ENCODE measurements at places on chromosomes 5 and 9. TPM values are rescaled to one million over a fixed set of nuclear protein-coding genes. Genes with fewer than 3 reads are reported as not detected.

GRCh38 chr5:78004559-78004958, 228.4 kb upstream of the TBCA start:
- no peak for DNase-seq

Gene TTC33
- 8.4 TPM for polyA plus RNA-seq

DNA sequence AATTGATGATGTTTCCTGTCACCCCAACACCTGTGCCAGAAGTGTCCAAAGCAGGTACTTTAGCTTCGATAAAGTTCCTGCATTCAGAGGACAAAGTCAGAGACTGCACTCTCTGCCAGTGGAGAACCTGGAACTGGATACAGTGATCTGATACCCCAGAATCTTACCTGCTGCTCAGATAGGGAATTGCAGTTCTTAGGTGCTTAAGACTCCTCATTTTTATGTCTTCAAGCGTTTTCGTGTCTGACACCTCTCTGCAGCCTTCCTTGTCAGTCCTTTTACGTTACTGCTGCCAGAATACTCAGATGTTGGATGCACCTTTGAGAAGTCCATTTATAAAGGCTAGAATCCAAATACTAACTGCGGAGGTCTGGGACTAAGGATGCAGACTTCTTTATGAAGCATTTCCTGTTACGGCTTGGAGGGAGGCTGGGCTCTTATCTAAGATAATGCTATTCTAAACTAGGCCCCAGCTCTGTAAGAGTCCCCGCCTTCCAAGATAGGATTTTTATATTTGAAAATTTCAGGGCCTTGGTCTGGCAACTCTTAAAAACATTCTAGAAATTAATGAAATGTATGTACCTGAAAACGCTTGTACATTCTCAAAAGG, 1.9 kb downstream of the ISOC1 start:
- DNase-seq, result peak; percentile 32

GRCh38 chr5:123154886-123155445, 65.9 kb downstream of the PRDM6 start:
- no peak for DNase-seq

- peak; percentile 58 for DNase-seq
Observed at GRCh38 chr5:161261668-161262323, 284.7 kb downstream of the GABRB2 start.

Gene SLC24A2
- polyA plus RNA-seq, result 0.01 TPM

DNA sequence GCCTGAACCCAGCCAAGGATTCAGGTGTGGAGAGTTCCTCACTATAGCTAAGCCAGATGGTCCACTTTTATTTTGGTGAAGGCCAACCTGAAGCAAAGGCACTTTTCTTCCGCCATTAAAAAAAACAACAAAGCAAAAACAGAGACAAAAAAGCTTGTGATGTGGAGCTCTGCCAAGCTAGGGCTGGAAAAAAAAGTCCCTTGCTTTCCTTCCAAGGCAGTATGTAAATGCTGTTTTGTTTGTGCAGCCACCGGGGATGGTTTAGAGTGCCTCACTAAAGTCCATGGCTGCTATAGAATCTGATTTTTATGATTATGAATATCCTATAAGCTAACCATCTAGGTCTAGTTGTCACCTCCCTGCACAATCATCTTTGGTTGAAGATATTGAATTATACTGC, 14.9 kb downstream of the MEGF10 start:
- no peak for DNase-seq

Gene PCDHA6
- polyA plus RNA-seq, result 0.12 TPM

Gene HAVCR2
- 2.3 TPM for polyA plus RNA-seq

DNA sequence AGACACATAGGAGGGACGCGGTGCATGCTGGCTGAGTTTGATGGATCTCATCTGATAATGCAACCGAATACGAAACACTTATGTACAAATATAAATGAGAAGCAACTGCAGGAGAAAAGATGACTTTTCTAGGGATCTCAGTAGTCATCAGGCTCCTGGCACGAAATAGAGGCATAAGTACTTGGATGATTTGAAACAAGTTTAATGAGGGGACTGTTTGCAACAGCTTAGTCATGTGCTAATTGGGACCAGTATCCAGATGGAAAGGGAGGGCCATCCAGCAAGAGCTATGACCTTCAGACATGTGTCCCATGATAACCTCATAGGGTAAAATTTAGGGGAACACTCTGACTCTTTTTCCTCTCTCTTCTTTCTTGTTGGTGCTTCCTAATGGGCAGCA, 123.0 kb downstream of the EGFLAM start:
- no peak for DNase-seq

Gene NME5
- 1.3 TPM for polyA plus RNA-seq

Gene GARIN3
- polyA plus RNA-seq, result not detected

DNA sequence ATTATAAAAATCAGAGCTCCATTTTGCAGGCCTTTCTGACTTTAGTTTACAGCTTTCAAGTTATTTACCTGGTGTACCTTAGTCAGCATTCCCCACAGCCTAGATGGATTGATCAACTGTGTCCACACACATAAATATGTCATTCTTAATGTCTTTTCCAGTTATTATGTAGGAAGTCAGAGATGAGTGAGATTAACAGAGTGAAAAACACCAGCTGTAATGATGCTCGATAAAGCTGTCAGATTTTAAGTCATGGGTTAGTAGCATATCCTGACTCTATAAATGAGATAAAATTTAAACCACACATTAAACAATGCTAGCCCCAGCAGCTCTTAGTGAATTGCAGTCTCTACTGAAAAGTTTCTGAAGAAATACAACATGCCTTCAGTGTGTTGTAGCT, 48.9 kb downstream of the NUDT12 start:
- no peak for DNase-seq

Gene CLIC3
- polyA plus RNA-seq, result not detected

DNA sequence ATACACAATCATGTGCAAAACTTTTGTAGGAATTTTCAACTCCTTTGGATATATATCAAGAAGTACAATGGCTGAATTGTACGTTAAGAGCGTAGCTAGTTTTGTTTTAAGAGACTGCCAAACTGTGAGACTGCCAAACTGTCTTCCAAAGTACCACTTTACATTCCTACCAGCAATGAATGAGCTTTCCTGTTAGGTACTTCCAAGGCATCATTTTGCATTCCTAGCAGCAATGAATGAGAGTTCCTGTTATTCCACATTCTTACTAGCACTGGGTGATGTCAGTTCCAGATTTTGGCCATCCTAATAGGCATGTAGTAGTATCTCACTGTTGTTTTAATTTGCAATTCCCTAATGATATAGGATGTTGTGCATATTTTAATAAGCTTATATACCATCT, 219.3 kb downstream of the KCNN2 start:
- DNase-seq, result no peak

DNA sequence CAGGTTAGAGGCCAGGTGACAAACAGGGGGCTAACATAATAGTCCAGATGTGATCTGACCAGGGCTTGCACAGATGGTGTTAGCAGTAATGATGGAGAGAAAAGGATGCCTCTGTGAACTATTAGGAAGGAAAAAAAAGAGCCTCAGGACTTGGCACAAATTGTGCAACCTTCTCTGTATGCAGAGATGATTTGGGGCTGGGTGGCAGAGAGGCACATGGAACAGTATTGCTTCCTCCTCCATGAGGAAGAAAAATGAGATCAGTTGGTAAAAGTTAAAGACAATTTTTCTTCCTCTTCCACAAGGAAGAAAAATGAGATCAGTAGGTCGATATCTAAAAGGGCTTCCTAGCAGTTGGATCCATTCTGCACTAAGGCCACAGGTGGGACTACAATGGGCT, 13.9 kb upstream of the ANXA6 start:
- no peak for DNase-seq

- DNase-seq, result no peak
Observed at GRCh38 chr9:5787759-5788302, 45.1 kb downstream of the ERMP1 start.

- DNase-seq, result no peak
Observed at GRCh38 chr9:123424131-123424530, 68.1 kb downstream of the CRB2 start.

GRCh38 chr5:54062958-54063357, 247.4 kb downstream of the ARL15 start:
- no peak for DNase-seq

Gene DDX31
- polyA plus RNA-seq, result 6.1 TPM

- peak; percentile 53 for DNase-seq
Observed at GRCh38 chr5:56668996-56669395, 146.4 kb upstream of the MAP3K1 start.

- DNase-seq, result no peak
Observed at GRCh38 chr9:137342482-137342881, 40.4 kb upstream of the NRARP start.

Gene ZNF879
- 1.5 TPM for polyA plus RNA-seq

- no peak for DNase-seq
Observed at GRCh38 chr5:139306197-139306596, 12.7 kb downstream of the MATR3 start.

GRCh38 chr5:173729079-173729765, 112.8 kb upstream of the BOD1 start:
- DNase-seq, result no peak

DNA sequence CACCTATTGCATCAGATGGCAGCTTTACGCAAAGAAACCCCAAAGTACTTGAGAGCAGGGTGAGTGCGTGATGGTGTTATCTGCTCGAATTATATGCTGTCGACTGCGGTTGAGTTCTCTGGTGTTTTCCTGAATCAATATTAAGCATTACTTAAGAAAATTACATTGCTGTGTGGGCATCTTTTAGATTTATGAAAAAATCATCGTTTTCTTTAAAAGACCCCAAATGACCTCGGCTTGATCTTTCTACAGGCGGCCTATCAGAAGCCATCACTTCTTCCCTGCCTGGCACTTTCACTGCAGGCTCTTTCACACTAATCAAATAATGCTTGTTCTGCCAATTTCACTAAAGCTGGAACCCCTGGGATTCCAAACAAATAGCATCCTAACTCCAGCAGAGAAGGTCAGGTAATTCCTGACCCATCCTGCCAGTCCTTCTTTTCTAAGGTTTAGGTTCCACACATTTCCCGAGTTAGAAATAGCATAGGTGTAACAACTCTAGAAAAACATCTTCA, 1.7 kb downstream of the UBE2QL1 start:
- no peak for DNase-seq

Gene SLC6A18
- polyA plus RNA-seq, result not detected

GRCh38 chr9:21110708-21111576, 30.7 kb downstream of the IFNW1 start:
- DNase-seq, result peak; percentile 72

DNA sequence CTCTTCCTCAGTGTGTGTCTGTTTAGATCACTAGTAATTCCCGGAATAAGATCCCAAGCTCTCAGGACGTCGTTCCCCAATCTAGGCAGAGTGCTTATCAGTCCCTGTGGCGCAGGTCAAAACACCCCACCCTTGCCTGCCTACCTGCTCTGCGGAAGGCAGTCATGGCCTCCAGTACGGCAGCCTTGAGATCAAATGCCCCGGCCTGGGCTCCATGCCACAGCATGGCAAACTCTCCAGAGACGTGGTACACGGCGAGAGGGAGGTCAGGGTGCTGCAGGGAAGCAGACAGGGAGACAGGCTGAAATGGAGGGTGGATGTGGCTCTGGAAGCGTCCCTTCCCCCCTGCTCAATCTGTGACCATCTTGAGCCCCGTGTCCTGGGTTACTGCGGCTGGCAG, 12.0 kb upstream of the HDHD3 start:
- peak; percentile 88 for DNase-seq

DNA sequence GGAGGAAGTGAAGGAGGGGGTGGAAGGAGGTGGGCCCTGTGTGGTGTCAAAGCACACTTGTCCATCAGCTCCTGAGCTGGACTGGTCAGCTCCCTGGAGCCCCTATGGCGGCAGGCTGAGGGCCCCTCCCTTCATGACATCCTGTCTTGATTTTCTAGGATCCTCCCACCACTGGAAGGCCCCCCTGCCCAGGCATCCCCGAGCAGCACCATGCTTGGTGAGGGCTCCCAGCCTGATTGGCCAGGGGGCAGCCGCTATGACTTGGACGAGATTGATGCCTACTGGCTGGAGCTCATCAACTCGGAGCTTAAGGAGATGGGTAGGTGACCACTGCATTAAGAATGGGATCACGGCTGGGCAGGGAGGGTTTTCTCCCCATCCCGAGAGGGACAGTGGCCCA, 34.2 kb downstream of the JADE2 start:
- no peak for DNase-seq

Gene XPA
- polyA plus RNA-seq, result 15.4 TPM

DNA sequence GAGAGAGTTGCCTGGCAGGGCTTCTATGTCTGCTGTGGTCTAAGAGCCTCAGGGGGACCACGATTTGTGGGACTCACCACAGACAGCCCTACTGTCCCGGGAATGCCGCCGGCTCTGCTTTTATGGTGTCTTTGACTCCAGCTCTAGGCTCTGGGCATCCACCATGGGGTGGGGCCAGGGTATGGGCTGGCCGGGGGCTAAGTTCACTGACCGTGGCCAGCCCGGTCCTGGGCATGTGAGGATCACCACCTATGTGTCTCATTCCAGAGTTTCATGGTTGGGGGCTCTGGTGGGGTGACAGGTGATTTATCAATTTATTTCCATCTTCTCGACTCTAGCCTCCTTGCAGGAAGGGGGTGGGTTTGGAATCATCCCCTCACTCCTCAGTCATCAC, 139.4 kb downstream of the GADD45G start:
- DNase-seq, result no peak

DNA sequence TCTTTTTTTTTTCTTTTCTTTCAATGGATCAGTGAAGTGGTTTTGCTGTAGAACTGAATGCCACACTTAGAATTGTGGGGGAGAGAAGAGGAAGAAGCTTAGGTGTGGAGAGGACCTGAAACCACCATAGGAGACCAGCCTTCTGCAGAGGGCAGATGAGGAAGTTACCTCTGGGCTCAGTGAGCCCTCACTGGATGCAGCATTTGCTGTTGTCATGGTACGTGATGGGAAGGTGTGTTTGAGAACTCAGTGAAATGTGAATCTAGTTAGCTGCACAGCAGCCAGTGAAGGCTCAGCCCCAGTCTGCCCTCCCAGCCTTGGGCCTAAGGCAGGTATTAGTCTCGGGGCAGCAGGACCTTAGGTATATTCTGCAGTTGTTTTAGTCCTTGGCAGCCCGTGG, 17.5 kb downstream of the CYFIP2 start:
- no peak for DNase-seq

Gene ANKRD34B
- polyA plus RNA-seq, result not detected

GRCh38 chr5:181086884-181087205, 44.1 kb downstream of the OR2V1 start:
- no peak for DNase-seq

DNA sequence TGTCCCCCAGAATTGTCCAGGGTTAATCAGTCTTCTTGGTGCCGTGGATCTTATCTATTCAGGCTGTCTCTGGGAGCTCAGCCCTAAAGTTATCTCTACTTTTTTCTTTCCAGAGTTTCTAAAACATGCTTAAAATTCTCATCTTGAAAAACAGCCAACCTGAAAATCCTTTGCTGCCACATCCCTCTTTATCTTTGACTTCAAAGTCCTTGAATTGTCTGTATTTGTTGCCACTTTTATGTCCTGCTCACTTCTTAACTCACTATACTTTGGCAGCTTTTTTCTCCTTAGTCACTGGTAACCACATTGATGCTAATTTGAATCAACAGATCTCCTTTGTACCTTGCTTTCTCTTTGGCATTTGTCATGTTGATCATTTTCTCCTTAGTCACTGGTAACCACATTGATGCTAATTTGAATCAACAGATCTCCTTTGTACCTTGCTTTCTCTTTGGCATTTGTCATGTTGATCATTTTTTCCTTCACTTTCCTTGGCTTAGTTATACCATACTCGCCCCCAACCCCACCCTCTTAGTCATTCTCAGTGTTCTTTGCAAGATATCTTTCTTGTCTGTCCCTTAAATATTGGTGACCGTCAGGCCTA, 8.5 kb downstream of the DMXL1 start:
- DNase-seq, result no peak

Gene PITX1
- 3.4 TPM for polyA plus RNA-seq

Data from small intestine (tissue), 16 donors.